Fibroblast of skin of left biceps (primary cell): ENCODE measurements at places on chromosomes 13 and 19.

DNA sequence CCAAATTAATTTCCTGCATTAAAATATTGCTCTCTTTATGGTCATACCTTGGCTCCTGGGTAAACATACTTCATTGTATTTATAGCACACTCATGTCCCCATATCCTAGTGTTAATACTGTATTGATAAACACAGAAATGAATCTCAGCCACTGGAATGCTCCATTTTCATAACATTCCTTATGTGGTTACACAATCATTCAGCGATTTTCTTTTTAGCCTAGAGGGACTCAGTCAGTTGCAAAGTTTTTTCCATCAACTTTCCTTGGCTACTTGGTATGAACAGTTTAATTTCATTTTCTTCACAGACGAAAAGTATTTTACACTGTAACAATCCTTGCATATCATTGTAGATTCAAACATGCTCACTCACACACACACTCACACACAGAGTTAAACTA, 471.5 kb downstream of the FGF14 start:
- DNase-seq = no peak

DNA sequence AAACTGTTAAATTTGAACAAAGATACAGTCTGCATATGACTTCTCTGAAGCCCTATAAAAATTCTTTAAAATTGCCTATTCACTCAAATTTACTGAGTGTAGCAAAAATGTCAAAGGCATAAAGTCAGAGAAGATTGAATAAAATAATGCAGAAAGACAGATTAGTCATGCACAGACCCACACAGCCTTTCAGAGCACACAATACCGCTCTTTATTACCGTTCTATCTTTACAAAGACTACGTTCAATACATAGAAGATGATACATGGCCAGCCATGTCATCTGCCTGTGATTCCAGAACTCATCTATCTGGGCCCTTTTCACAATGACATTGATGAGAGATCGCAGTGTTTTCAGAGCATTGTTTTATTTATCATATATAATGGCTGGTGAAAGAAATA, 107.2 kb downstream of the URI1 start:
- no peak for DNase-seq

- DNase-seq = no peak
Measured at GRCh38 chr19:3176715-3177501, 1.7 kb upstream of the S1PR4 start.

- DNase-seq = no peak
Measured at GRCh38 chr13:31073859-31074718, 87.6 kb downstream of the HSPH1 start.

DNA sequence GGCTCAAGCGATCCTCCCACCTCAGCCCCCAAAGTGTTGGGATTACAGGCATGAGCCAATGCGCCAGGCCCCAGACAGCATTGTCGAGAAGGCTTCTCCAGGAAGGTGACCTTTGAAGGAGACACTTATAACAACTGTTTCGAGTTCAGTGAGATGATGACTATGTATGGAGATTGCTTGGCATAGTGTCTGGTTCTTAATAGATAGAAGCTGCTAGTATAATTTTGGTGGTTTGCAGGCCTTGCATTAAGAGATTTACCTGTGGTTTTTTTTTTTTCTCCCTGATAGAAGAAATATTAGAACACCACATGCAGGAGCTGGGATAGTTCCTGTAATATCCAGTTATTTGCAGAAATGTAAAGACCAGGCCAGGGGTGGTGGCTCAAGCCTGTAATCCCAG, 3.7 kb downstream of the MARCHF2 start:
- no peak for DNase-seq

DNA sequence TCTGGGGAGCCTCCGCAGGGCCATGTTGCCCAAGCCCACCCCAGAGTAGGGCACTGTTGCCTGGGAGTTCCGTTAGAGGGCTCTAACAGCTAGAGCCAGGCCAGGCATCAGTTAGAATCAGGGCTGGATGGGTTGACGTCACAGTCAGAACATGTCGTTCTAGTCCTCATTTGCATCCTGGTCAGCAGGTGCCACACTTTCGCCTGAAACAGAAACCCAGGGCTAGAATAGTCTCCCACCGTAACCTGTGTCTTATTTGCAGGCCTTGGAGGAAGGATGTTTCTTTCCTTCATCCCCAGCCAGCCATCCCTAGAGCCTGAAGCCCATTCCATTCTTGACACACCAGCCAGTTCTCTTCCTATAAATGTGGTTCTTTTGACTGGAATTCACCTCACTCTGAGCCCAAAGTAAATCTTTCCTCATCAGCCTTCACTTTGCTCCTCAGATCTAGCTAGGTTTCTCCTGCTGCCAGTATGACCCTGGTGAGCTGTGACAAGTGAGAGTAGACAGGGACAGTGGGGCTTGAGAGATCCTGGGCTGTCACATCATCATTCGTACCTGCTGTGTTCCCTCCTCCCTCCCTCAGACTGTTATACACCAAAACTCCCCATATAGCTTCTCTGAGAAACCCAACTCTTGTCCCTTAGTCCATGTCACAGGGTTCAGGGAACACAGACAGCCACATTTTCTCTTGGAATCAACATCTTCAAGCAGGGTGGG, 12.2 kb upstream of the CCDC97 start:
- no peak for DNase-seq

DNA sequence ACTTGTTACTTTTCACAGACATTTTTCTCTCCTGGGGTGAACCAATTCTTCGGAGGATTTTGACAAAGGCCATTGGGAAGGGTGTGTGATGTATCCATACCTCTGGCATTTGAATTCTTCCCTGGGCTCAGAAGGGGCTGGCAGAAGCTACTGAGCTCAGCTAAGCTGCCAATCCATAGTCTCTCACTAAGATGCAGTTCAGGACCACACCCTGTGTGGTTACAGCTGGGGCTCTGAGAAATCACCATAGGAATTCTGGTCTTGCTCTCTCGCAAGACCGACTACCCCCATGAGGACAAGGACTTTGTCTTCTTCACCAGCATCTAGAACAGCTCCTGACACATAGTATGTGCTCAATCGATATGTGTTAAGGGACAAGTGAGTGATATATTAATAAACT, 6.0 kb downstream of the C13orf42 start:
- DNase-seq = no peak

GRCh38 chr13:113427562-113428468, 25.5 kb downstream of the ADPRHL1 start:
- DNase-seq = no peak

DNA sequence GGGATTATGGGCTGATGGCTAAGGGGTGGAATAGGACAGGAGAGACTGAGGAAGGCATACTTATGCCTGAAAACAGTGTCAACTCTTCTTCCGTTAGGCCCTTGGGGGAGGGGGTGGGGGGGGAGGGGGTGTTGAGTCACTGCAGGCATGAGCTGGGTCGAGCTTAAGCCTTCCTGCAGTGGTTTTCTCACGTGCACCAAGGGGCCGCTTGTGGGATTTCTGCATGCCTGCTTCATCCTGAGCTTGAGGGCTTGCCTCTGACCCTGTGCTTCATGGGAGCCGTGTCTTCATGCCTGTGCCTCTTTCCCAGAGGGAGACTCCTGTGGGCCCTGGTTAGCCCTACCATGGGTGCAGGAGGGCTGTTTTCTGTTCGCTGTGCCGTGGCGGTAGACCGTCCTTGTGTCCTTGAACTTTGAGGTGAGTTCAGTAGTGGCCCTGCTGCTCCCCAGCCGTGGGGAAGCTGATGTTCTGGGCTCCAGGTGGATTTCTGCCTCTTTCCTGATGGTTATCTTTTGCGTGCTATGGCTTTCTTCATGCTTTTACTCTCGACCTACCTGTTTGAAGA, 186.1 kb downstream of the PCCA start:
- DNase-seq = no peak

- no peak for DNase-seq
Measured at GRCh38 chr13:22871231-22871630, 309.5 kb upstream of the SGCG start.

GRCh38 chr13:102273111-102273510, 128.7 kb downstream of the FGF14 start:
- DNase-seq = no peak

DNA sequence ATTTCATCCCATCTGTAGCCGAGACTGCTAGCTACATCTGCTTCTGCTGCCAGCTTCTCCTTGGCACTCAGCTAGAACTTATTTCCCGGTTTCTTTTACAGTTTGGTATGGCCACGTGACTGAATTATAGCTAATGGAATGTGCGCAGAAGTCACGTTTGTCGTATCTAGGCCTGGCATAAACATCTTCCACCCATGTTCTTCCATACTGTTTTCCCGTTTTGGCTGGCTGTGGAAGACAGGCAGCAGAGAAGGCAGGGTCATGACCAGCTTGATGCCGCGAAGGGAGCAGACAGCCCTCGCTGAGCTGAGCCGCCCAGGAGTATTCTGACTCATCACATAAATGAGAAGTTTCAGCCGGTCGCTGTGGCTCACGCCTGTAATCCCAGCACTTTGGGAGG, 186.7 kb downstream of the RFC3 start:
- DNase-seq = no peak

GRCh38 chr19:16367261-16367683, 42.6 kb downstream of the KLF2 start:
- DNase-seq = no peak

GRCh38 chr13:113915786-113916329, 52.0 kb upstream of the GAS6 start:
- no peak for DNase-seq

DNA sequence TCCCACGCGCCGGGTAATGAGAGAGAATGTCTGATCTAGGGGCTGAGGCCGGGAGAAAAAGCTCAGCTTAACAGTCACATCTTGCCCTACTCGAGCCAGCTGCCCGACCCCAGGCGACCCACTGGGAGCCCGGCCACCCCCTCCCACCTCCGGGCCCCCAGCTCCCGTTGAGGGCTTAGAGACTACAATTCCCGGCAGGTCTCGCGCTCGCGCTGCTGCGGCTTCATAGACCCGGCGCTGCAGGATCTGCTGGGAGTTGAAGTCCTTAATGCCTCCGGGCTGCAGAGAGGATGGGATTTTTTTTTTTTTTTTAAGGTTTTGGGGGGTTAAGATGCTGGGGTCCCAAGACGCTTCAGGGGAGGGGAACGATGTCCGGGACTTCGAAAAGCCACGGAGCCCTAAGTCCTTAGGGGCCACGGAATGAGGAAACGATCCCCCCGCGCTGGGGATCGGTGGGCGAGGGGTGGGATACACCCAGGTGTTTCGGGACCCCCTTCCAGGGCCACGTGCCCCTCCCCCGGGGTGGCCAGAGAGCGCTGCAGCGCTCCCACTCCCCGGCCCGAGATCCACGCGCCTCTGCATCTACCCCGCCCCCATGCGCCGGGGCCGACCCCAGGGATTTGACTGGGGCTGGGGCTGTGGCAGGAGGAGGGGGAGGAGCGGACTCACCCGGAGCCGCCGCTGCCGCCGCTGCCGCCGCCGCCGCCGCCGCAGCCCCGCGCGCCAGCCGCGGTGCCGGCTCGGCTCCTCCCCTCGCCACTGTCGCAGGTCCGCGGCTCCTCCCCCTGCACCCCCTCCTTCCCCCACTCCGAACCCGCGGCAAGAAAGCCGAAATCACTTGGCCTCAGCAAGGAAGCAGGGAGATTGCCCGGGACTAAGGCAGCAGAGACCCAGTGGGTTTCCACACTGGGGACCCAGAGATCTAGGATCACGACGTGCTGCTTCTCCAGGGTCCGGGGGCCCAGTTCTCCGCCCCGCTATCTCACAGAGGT, at the start of gene SYT3:
TSS of gene SYT3 (minus strand) at position 761 of the 992 bp plus-strand sequence. CDS start 2,470 bp downstream, outside the sequence.
- DNase-seq = no peak

DNA sequence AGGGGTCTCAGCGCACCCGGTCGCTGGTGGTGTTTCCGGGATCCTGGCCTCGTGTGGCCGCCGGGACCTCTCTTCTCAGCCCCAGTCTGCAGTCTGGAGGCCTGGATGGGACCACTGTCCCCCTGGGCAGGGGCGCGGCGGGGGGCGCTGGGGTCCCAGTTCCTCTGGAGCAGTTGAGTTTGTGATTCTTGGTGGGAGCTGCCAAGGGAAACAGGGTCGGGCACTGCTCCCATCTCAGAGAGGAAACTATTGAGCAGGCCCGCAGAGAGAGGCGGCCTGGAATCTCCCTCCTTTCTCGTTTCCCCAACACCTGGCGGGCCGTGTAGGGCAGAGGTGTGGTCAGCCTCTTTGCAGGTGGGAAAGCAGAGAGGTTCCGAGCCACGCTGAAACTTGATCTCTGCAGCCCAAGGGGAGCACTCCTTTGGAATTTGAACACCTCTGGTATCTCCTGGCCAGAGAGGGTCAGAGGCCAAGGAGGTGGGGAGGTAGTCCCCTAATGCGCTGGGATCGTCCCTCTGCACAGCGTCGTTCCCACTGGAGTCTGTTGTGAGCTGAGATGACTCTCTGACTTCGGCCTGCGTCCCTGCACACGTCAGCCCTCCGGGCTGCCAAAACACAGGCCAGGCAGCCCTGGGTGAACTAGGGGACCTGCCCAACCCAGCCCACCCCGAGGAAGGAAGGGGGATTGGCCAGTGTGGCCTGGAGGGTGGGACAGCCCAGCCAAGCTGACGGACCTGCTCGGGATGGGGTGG, 741 bp downstream of the PLEKHF1 start:
- DNase-seq = no peak

- no peak for DNase-seq
Measured at GRCh38 chr13:94708031-94708859, 4.1 kb downstream of the SOX21 start.

- DNase-seq = no peak
Measured at GRCh38 chr19:44731622-44732021, 16.9 kb upstream of the BCL3 start.

DNA sequence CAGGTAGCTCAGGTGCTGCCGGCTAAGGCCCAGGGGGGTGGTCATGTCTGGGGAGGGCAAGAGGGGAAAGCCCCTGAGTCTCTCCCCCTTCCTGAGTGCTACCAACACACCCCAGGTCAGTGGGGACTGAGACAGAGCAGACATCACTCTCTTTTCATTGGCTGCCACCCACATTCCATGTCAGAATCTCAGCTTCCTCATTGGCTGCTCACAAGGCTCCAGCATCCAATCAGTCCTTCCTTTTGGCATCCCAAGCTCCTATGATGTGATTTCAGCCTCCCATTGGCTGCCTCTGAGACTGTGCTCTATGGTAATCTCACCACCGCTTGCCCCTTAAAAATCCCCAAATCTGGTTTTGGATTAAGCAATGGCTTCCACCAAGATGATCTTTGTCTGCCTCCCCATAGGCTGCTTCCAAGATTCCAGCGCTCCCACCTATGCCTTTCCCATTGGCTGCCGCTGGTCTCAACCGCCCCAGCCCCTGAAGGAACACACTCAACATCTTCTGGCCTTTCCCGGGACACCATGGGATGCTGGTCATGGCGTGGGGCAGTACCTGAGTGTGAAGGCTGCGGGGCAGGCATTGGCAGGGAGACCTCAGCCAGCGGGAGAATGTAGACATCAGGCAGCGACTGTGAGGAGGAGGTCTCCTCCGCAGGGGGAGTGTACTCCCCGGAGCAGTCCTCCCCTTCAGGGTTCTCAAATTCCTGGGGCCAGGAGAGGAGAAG, 2.0 kb downstream of the LMTK3 start:
- no peak for DNase-seq

DNA sequence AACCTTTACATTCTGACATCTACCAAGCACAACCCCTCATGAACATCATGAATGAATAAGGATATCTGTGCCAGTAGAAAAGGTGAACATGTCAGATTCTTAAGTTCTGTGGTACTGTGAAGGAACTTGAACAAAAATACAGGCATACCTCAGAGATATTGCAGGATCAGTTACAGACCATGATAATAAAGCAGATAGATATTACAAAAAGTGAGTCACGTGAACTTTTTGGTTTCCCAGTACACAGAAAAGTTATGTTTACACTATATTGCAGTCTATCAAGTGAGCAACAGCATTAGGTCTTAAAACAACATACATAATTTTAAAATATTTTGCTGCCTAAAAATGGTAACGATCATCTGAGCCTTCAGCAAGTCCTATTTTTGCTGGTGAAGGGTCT, 101.2 kb downstream of the DIAPH3 start:
- DNase-seq = no peak
